EL (cell line): ENCODE measurements at places on chromosomes 7 and 10.

DNA sequence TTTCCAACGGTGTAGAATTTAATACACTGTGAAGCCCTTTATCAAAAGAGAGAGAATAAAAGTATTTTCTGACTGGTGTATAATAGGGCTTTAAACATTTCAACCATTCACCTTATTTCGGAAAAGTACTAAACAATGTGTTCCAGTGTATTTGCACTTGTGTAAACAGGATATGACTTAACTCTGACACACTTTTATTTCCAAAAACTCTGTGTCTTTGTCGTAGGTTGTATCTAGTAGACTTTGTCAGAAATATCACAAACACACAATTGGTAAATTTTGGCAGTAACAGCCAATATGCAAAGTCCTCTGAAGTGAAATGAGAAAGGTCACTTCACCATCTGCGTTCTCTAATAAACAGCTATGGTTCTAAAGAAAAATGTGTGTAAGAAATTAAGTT, 10.3 kb upstream of the TSPAN13 start:
- no peak for DNase-seq

- peak; percentile 65 for DNase-seq
Observed at GRCh38 chr7:50793120-50793946, 10.6 kb upstream of the GRB10 start.

DNA sequence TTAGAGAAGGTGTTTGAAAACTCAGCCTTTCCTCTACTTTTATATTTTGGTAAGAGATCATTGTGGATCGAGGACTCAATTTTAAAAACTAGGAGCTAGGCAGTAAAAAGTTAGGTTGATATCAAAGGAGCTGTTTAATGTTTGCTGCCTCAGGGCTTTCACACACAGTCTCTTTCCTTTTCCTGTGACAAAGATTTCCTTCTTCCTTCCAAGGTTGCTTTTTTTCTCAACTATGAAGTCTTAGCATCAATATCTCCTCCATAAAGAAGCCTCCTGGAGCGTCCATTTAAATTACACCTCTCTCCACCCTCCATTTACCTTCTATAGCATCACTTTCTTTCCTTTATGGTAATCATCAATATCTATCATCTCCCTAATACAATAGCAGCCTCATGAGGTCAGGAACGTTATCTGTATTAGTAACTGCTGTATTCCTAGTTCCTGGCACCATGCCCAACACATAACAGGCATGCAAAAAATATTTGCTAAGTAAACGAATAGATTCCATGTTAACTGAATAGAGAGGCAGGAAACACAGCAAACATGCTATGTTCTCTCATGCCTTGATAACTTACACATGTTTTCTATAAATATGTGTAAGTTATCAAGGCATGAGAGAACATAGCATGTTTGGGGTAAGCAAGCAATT, 48.5 kb downstream of the GNAT3 start:
- DNase-seq: peak; percentile 55

GRCh38 chr7:23470330-23471105, at the start of gene IGF2BP3:
IGF2BP3 (minus strand) TSS chr7:23470491; CDS start chr7:23470110, 381 bp downstream.
- peak; percentile 98 for DNase-seq

GRCh38 chr7:25894002-25894901, 257.7 kb upstream of the NFE2L3 start:
- DNase-seq: no peak
